ENCODE measurements at places on chromosomes 5 and 9.
A peak's percentile ranks its signal among the peaks of the same experiment; 100 is the strongest.

DNA sequence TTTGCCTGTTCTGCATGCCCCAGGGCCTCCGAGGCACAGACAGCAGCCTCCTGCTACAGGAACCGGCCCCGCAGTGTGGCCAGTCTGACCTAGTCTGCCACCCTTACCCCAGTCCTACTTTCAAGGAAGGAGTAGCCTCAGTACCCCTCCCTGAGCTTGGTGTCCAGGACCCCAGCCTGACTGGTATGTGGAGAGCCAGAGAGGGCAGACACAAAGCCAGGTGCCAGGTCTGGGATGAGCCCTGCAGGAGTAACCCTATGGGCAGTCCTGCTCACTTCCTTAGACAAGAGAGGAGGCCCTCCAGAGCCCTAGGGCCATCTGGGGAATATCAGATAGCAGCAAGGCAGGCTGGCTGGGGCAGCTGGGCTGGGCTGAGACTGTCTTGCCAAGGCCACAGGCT is 67.8 kb downstream of the NRG2 start:
- no peak for DNase-seq

DNA sequence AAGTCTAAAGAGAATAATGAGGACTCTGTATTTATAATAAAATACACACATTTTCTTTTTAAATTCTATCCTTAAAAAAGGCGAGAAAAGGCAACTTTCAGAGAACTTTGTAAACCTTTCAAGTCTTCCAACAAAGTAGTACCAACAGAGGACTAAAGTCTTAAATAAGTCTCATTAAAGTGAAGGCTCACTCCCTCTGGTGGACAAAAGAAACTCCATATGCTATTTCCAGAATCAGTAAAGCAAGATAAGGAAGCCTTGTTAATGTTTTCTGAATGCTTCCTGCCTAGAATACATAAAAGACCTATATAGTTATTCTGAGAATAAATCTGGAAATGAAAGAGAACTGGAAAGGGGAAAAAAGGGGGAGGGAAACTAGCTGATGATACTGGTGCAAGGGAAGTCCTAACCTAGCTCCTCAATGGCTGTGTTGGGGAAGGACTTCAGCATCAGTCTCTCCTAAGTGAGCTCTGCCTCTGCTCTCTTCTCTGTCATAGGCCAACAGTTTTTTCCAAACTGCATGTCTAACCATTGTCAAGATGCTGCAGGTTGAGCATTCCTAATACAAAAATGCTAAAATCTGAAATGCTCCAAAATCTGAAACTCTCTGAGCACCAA is 7.2 kb downstream of the HMGCS1 start:
- DNase-seq: peak; percentile 70

- DNase-seq: no peak
These were observed 136.5 kb upstream of the STK32A start for GRCh38 chr5:147098233-147098790.

DNA sequence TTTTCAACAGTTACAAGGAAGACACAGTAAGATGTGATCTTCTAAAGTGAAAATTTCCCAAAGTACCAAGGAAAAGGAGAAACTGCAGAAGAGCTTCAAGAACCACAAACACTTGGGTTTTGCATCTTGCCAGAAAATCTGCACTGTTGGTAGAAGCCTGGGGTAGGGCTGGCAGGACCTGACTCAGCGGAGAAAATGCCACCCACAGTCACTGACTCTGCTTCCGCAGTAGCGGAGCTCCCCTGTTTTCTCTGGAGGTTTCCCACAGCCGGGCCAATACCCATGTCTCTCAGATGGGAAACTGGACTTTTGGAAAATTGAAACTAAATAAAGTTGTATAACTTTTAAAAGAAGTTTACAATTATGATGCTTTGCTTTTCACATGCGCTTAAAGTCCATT is 104.2 kb downstream of the MEF2C start:
- DNase-seq: no peak

- DNase-seq: no peak
These were observed 395.3 kb downstream of the TUSC1 start for GRCh38 chr9:25282946-25283345.

DNA sequence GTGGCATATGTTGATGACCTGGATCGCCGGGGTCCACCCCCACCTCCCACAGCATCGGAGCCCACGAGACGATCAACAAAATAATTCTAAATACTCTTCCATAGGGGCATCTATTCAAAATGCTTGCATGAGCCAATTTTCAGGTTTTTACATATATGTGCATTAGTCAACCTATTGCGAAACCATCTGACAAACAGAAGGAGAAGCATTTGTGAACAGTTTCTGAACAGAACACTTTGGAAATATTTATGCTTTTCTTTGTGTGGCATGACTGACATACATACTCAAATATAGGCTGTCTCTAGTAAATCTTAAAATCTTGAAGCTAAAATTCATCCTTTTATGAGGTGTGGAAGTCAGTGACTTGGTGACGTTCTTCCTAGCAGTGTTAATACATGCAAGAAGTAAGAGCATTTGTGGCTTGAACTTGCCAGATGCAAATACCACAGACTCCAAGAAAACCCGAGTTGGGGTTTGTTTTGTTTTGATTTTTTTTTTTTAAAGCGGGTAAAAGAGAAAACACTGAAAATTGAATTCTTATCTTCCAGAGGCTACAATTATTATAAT is 5.3 kb downstream of the GPR151 start:
- DNase-seq: no peak

- DNase-seq: no peak
These were observed 20.6 kb downstream of the PSMB7 start for GRCh38 chr9:124394596-124394995.

- DNase-seq: no peak
These were observed 135.1 kb downstream of the RPS23 start for GRCh38 chr5:82142928-82143577.

DNA sequence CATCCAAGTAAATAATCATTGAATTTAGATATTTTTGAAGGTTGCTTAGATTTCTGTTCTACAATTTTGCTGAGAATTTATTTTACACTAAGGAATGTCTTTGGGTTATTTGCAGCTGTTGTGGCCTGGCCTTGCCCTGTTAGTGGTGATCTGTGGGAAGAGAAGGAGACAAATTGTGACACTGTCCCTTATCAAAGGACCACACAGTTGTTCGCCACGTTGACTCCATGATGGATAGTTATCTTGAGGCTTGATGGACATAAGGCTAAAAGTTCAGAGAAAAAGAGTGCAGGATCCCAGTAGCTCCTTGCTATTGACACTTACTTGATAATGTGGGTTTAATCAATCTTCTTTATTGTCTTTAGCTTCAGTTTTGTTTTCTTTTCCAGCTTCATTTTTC is 186.6 kb upstream of the MEF2C start:
- no peak for DNase-seq

GRCh38 chr5:146302406-146302805 is 36.2 kb upstream of the POU4F3 start:
- DNase-seq: no peak

GRCh38 chr5:112253478-112254250 is 165.4 kb downstream of the EPB41L4A start:
- no peak for DNase-seq

- DNase-seq: no peak
These were observed 375.6 kb downstream of the ADGRV1 start for GRCh38 chr5:90934091-90934719.

DNA sequence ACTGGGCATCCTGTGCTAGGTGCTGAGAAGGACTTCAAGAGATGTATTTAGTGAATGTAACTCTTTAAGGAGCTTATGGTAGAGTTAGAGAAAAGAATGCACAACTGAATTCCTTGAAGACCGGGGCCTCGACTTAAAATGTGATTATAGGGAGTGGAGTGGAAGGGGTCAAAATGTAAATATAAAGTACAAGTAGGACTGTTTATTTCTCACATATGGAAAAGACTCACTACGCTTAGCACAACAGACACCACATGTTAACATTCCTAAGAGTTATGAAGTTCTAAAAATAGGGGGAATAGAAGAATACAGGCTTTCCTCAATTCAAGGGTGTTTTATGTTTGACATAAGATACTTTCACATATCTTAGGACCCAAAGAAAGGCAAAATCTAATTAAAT is 117.8 kb upstream of the OSMR start:
- no peak for DNase-seq

DNA sequence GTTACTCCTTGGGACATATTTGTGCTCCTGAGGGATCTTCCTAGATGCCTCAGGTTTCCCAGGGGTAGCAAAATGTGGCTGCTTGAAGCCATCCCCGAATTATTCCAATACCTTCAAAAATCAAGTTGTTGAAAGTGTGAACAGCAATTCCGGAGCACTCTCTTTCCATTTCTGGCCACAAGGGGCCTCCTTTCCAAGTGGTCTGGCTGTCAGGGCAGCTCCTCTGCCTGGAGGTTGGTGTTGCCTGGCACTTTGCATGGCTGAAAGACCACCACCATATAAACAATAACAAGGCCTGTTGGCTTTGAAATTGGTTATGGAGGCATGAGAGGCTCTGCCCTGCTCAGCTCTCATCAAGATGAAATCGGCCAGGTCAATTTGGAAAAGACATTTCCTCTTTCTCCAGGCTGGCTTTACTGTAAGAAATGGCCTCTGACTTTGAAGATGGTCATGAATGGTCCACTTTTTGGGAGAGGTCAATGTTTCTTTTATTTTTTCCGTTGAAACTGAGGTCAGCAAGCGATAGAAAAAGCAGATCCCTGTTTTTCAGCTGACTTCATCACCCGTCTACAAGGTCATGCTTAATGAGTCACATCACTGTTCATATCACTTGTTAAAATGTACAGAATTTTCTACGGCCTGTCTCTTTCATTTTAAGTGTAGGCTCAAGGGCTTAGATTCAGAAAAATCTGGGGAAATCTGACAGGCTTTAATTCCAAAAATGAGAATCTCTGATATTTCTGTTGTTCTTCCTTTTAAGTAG is 481.1 kb upstream of the ZNF608 start:
- no peak for DNase-seq

- DNase-seq: peak; percentile 6
These were observed 80.1 kb upstream of the DMAC1 start for GRCh38 chr9:7879551-7880245.

DNA sequence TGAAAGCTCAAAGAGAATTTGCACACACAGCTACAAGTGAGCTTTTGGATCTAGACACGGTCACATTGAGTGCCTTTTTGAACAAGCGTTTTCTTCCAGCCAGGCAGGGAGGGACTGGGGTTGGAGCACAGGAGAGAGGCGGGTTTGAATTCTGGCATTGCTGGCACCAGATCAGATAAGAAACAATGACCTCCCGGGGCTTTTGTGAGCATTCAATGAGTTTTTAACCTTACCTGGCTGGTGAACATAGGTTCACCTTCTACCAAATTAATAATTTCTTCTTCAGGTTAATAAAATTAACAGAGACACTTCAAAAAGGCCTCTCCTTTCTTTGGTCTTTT is 312.9 kb upstream of the MSX2 start:
- no peak for DNase-seq

DNA sequence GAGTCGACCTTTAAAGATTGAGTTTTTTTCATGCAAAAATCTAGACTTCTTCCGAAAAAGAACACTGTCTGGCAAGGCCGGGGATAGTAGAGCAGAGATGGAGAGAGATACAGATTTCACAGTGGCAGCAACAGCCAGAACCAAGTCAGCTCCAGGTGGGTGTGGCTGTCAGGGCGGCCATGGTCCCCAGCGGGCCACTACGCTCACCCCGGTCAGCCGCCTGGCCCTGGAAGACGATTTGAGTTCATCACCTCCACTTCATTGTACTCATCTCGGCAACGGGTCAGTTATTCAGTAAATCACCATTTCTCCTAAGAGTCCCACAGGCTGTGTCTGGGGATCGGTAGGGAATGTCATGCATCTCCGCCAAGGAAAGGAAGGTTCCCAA is 53.0 kb downstream of the ZNF354C start:
- DNase-seq: no peak

- DNase-seq: no peak
These were observed 34.9 kb upstream of the FCHO2 start for GRCh38 chr5:72920690-72921502.

DNA sequence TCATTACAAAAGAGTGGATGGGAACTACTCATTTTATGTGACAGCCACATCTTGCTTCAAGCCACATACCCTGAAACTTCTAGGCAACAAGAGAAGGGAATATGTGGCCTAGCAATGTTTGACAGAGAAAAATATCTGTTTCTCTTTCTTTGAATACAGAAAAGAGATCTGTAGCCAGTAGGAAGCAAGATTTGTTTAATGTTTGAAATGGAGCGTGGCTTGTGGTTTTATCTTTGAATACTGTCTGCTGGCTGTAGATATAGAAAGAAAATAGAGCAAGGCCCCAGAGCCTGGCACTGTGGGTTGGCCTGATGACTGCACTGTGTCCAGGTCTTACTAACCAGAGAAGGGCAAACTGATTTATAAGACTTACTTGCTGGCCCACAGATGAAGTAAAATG is 133.8 kb downstream of the ARHGEF28 start:
- DNase-seq: no peak

GRCh38 chr5:34841816-34842215 is 2.9 kb downstream of the TTC23L start:
- no peak for DNase-seq

- no peak for DNase-seq
These were observed 9.3 kb downstream of the PCDHGA12 start for GRCh38 chr5:141439411-141440141.

DNA sequence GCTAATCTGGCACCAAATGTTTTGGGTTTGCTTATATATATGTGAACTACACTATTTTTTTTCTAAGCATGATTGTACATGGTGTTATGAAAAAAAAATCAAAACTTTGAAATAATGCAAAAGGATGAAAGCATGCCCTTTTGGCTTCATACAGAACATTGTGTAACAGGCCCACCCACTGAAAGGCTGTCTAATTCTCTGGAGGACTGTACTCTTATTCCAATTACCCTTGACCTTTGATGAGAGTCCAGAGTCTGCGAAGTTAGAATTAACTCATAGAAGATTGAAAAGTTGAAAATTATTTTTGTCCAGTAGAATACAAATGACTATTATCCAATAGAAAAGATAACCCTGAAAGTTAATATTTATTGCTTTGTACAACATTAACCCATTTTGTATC is 117.4 kb downstream of the ADAMTS12 start:
- no peak for DNase-seq

DNA sequence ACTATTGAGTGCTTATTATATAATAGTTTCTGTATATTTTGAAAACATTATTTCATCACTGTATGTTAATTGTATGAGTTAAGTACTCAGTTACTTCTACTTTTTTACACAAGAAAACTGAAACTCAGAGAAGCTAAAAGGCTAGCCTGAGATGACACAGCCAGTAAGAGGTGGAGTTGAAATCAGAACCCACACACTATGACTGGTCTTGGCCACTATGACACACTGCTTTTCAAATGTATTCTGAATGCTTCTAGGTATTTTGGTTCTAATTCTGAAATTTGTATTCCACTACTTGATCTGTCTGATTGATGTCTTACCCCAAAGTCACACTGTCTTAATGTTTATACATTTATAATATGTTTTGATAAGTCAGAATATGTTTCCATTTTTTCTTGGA is 181.8 kb downstream of the ZDHHC21 start:
- no peak for DNase-seq

GRCh38 chr5:109723606-109724005 is 33.9 kb downstream of the MAN2A1 start:
- no peak for DNase-seq

- no peak for DNase-seq
These were observed 253.8 kb downstream of the KDM4C start for GRCh38 chr9:7011395-7012067.

Data from CD4-positive, alpha-beta T cell treated with Interferon alpha-2 for 1 hour (primary cell).